ENCODE measurements at places on chromosomes 11 and 22.

DNA sequence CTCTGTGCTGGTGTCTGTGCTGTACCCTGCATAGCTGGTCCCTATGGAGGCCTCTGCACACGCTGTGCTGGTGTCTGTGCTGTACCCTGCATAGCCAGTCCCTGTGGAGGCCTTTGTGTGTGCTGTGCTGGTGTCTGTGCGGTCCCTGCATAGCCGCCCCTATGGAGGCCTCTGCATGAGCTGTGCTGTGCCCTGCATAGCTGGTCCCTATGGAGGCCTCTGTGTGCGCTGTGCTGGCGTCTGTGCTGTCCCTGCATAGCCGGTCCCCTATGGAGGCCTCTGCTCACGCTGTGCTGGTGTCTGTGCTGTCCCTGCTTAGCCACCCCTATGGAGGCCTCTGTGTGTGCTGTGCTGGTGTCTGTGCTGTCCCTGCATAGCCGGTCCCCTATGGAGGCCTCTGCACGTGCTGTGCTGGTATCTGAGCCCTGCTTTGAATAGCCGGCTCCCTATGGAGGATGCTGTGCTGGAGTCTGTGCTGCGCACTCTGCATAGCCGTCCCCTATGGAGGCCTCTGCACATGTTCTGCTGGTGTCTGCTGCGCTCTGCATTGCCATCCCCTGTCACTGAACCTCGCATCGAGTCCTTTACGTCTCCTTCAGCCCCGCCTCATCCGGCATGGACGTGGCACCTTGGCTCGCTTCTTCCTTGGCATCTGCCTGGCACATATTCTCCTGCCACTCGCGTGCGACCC, 6.2 kb downstream of the NADSYN1 start:
- no peak for DNase-seq

- DNase-seq, result no peak
Observed at GRCh38 chr22:22085702-22086500, 103.3 kb upstream of the TOP3B start.

GRCh38 chr11:83734120-83734519, 448.0 kb upstream of the CCDC90B start:
- no peak for DNase-seq

- DNase-seq, result no peak
Observed at GRCh38 chr11:58576887-58577471, 1.3 kb upstream of the LPXN start.

DNA sequence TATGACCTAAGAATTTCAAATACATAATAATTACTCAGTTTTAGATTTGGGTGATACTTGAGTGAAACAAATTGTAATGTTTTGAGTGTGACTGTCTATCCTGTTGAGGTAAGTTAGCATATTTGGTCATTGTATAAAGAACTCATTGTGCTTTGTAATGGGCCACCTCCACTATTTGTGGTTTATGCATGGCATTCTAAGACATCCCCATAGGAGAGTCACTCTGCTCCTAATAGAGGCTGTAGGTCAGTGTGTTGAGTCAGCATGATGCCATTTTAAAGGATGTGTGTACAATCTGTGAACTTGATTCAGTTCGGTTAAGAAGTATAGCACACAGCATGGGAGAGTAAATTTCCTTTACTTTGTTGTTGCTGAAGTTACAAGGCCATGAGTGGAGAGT, 1112.4 kb downstream of the JRKL start:
- DNase-seq, result no peak

- no peak for DNase-seq
Observed at GRCh38 chr22:38030311-38031133, 26.7 kb upstream of the PICK1 start.

DNA sequence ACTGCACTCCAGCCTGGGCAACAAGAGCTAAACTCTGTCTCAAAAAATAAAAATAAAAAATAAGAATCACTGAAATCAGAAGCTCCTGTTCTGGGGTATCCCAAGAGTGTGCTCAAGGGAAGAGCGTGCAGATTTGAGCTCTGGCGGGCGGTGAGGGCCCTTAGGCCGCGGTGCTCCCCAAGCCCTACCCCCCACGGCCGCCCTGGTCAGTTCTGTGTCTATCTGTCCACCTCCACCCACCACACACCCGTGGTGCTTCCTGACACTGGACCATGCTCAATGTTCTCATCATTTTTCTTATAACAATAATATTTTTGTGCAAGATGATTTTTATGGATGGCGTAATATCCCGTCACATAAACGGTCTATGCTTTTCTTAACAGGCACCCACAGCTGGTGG, 71.1 kb downstream of the RTL6 start:
- no peak for DNase-seq
